Coronary artery (tissue), 2 donors: ENCODE measurements at places on chromosomes 4 and X.

GRCh38 chr4:36476135-36476534 lies 194.7 kb downstream of the DTHD1 start:
- DNase-seq, result no peak

DNA sequence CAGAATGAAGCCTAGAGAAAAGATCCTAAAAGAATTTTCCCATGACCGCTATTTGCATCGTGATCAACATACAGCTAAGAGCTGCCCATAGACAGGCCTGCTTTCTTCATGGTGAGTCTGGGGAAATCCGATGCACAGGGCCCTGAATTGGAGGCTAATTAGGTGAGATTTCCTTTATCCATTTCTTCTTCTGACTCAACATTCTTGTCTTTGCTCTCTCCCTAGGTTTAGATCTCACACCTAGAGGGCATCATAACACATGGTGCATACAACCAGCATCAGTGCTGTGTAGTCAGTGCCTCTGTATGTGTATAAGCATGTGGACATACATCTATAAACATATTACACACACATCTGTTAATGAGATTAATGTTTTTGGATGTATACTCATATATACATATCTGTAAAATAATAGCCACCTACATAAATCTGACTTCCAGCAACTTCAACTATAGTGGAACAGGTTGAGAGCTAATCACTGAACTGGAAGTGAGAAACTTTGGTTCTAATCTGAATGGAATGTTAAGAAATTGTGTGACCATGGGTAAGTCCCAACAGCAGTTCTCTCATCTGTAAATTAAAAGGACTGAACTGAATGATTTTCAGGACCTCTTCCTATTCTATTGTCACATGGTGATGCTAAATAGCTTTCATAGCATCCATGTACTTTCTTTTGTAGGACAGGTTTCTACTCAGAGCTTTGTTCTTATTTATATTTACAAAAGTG lies 17.5 kb downstream of the GATB start:
- DNase-seq, result no peak

DNA sequence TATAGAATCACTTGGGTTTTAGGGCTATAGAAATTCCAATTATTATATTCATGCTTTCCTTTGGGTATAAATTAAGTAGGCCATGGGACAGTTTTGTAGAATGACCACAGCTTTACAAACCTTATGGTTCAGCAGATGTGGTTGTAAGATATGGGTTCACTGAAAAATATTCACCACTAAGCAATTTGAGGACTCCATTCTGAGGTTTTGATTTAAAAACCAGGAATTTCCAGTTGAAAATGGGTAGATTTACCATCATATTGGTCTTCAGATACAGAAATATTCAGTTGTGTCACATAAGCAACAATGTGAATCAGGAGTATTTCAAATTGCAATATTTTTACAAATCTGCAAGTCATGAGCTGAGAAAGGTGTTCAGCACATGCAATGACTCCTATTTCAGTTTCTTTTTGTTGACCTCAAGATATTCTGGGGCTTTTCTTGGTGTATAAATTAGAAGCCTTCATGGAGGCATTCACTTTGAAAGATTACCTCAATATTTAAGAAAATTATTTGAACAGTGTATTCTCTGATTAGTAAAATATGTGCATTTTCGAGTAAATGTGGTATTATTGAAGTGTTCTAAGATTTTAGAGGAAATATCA lies 218.4 kb upstream of the HCCS start:
- no peak for DNase-seq

- DNase-seq, result no peak
Measured at GRCh38 chr4:24858550-24858949, 54.3 kb downstream of the CCDC149 start.

DNA sequence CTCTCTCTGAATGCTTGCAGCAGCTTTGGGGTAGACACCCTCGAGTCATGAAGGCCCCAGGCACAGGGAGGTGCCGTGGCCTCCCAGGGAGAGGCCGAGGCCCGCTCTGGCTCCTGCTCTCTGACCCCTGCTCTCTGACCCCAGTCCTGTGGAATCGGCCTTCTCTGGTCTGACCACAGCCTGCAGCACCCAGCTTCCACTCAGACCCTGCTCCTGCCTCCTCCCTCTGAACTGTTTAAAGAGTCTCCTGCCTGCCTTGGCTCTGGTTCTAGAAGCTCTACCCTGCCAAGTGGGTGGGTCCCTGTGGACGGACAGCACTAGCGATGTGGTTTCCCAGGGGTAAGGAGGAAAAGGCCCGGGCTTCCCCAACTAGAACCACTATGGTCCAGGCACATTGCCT lies 78.2 kb upstream of the TMEM150C start:
- DNase-seq, result no peak

- DNase-seq, result no peak
Measured at GRCh38 chr4:112910109-112910736, 139.2 kb upstream of the ANK2 start.

DNA sequence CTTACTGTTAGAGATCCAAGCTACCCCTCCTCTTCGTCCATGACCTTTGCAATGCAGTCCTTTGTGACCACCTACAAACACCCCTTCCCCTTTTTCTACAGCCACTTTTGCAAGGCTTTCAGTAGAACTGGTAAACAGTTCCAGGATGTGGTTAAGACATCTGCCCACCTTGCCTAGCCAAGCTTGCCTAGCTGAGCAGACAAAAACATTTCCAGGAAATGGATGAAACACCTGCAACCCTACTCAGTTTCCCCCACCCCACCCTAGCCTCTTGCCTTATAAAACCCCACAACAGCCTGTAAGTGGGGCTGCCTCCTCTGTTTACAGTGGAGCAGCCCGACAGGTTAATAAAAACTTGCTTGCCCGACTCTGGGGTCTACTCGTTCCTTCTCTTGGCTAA lies 133.8 kb downstream of the ZC4H2 start:
- DNase-seq, result no peak

- no peak for DNase-seq
Measured at GRCh38 chr4:118033148-118034052, 886 bp upstream of the NDST3 start.

GRCh38 chrX:152821145-152821765 lies 9.3 kb downstream of the CETN2 start:
- DNase-seq, result no peak

DNA sequence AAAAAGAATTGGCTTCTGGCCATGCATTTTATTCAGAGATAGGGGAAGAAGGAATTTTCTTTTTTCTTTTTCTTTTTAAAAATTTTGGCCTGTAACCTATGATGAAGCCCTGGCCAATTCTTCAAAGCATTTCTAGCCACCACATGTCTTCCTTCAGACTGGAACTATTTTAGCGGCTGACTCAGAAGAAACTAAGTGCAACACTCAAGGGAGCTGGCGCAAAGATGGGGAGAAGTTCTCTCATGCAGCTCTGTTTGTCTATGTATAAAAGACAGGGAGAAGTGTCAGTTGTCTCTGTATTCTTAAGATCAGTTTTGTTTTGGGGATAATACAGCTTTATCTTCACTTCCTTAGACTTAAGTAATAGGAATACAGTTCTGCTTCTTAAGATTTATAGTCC lies 46.1 kb downstream of the MBNL3 start:
- no peak for DNase-seq
